ENCODE measurements at places on chromosomes 2 and 18.

GRCh38 chr2:11411768-11412448, 54.1 kb downstream of the E2F6 start:
- no peak for DNase-seq

GRCh38 chr2:131567891-131568290, 40.2 kb downstream of the CCDC74A start:
- no peak for DNase-seq

DNA sequence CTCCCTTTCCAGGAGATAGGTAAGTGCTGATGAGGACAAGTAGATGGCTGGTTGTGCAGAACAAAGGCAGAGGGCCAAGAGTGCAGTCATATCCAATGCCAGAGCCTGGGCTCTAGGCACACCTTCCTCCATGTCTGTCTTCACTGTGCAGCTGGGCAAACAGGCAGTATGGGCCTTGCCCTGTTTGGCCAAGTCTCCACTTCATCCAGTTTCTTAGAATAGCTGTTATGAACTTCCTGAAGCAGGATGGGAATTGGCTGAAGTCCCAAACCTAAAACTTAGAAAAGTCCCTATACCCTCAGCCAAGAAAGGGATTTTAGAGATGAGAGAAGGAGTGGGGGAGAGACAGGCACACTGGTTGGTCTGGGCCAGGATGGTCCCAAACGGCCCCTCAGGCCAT, 37.5 kb upstream of the CYP26B1 start:
- DNase-seq, result no peak

DNA sequence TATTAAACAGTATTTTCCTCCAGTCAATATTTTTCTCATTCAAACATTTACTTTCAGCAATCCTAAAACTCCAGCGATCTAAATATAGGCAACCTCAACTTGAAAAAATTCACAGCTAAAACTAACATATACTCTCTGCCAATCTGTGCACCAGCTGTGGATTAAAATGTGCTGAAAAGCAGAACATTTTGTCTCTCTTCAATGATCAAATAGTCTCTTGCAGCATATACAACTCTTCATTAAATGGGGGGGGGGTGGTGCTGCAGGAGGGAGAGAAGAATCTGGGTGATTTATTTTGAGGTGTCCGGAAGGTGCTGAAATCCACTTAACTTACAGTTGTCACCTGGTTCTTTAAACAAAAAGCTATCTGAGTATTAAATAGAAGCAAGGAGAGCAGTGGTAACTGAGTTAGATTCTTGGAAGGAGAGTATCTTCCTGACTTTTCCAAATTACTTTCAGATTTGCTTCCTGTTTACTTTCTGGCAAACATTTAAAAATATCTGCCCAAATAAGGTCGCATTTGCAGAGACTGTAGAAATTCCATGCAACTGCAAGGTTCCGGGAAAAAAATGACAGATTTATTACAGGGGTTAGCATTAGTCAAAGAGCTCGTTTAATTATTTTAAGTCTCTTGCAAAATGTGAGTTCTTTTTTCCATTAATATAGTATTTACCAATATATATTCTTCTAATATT, 904.7 kb upstream of the ACVR2A start:
- DNase-seq, result no peak

DNA sequence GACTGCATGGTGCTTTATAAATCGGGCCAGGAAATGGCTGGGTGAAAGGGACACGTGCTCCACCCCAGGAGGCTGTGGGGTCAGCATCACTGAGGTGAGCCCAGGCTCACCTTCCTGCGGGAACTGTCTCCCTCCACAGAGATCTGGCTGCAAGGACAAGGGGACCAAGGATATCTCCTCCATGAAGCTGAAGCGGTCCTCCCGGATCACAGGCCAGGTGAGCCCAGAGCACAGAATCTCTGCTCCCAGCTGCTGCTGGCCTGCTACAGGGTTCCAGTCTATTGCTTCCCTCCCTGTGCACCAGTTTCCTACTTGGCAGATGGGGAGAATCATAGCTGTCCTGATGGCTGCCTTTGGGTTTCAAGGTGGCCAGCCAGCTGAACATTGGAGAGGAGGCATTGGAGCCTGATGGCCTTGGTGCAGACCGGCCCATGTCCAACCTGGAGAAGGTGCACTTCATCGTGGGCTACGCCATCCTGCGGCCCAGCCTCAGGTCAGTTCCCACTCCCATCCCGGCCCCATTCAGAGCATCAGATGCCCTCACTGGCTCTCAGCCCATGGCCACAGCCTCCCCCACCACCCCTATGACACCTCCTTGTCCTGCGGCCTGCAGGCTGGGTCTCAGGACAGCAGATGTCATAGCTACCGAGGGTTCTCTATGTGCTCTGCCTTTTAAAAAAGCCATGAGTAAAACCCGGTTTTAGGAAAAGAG, 33.7 kb upstream of the GPR17 start:
- peak; percentile 17 for DNase-seq

DNA sequence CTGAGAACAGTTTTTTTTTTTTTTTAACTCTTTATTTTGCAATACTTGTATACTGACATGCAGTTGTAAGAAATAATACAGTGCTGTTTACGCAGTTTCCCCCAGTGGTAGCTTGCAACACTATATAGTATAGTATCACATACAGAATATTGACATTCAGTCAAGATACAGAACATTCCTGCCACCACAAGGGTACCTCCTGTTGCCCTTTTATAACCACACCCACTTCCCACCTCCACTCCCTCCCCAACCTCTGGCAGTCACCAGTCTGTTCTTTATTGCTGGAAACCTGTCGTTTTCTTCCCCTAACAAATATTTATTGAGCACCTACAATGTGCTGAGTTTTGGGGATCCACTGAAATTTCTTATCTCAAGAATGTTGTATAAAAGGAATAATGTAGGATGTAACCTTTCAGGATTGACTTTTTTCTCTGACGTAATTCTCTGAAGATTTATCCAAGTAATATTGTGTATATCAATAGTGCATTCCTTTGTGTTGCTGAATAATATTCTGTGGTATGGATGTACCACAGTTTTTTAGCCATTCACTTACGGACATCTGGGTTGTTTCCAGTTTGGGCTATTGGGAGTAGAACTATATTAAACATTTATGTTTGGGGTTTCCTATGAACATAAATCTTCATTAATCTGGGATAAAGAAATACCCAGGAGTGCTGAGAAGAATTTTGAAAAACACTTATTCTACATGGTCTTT, 51.4 kb upstream of the EML6 start:
- no peak for DNase-seq

DNA sequence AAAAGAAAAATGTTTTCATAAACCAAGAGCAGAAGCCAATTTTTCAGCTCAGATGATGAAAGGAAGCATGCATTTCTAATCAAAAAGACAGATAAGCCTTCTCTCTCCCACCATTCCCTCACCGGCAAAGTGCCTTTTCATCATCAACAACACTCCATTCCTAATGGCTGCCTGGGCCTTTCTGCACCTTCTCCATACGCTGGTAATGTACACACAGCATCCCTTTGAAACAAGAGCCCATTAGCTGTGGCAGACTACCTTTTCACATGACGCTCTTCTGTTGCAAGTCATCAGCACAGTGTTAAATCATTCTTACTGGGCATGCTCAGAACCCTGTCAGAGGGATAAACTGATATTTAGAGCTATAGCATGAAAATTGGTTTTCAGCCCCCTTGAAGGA, 408.9 kb downstream of the MEIS1 start:
- DNase-seq, result no peak

DNA sequence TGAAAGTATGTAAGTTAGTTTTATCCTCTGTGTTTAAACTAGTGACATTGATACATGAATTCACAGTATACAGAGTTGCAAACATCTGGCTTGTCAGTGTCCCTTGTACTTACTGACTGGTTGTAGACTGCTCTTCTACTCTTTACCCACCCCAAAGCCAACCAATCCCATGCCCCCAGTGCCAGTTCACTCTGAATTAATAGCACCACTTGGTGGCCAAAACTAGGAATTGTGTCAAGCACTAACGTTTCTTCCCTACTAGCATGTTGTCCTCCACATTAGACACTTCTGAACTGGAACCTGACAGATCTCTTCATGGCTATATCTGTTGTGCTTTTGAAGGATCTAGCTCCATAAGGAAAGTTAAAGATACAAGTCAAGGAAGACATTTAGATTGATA, 27.2 kb upstream of the OTX1 start:
- no peak for DNase-seq

DNA sequence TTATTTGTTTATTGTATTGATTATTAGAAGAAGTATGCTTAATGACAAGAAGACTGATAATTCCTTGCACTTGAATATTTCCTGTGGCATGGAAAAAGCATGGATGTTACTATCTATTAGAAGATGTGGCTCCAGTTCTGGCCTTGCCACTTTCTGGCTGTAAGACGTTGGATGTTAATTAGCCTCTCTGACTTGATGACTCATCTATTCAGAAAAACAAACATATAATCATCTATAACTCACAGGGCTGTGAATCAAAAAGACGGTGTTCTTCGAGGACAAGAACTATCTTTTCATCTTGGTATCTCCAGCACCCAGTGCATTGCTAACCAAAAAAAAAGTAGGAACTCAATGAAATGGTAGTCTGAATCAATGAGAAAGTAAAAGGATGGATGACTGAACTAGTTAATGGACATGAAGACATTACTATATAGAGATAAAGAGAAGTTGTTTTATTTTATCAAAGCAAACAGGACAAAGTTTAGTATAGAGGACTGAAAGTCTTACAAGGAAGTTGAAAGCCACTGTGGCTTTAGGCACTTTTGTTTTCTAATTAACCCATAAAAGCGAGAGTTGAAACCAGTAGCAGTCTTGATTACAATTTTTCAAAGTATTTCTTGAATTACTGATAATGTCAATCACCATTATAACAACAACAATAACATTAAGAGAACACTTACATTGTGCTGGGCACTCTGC, 145.3 kb downstream of the RND3 start:
- no peak for DNase-seq

DNA sequence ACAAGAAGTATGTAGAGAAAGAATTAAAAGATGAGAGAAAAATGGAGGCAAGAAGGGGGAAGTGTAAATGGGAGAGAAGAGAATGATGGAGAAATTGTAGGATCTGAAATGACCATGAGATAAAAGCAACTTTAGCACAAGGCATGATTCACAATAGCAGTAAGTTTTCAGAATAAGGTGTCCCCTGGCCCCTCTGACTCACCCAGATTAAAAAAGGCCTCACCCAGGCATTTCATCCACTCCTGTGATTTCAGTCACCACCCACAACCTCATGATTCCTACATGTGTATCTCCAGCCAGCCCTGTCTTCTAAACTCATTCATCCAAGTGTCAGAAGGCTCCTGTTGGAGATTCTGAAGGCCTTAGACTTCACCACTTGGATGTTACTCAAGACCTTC, 56.6 kb downstream of the SP100 start:
- peak; percentile 60 for DNase-seq

GRCh38 chr2:38835990-38836389, 39.7 kb downstream of the DHX57 start:
- DNase-seq, result no peak

DNA sequence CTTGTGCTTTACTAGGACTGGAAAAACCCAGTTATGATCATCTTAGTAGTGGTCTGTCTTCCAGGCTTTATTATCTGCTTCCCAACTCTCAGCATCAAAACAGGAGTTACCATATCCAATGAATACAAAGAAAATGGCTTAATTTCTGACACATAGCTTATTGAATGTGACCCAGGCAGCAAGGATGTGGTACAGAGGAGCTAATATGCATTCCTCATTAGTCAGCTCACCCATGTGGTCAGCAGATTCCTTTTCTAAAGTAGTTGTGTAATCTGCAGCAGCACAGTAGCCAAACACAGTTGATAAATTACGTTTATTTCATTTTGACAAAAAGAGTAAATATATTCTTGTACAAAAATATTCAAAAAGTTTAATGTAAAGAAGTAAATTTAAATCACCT, 43.6 kb downstream of the TSPYL6 start:
- DNase-seq, result no peak

- DNase-seq, result no peak
These were observed 35.0 kb downstream of the WDSUB1 start for GRCh38 chr2:159251296-159252173.

- DNase-seq, result no peak
These were observed 159.1 kb upstream of the LHCGR start for GRCh38 chr2:48914477-48915089.

GRCh38 chr18:22551536-22552151, 133.9 kb upstream of the CTAGE1 start:
- no peak for DNase-seq

GRCh38 chr2:239322416-239323086, 78.3 kb downstream of the HDAC4 start:
- DNase-seq, result peak; percentile 64

DNA sequence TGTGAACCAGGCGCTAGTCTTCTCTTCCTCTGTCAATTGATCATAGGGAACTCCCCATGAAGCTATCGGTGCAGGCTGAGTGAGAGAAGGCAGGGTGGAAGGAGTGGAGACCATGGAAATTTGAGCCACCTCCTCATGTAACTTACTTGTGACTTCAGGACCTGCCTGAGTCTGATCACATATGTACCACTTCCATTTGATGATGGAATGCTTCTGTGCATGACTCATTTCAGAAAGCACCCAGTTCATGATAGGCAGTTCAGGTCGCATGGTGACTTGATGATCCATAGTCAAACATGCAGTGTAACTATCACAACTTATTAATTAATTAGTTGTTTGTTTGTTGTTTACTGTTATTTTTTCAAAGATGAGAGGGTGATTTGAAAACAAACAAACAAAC, 1296.7 kb downstream of the SUCLG1 start:
- DNase-seq, result no peak

DNA sequence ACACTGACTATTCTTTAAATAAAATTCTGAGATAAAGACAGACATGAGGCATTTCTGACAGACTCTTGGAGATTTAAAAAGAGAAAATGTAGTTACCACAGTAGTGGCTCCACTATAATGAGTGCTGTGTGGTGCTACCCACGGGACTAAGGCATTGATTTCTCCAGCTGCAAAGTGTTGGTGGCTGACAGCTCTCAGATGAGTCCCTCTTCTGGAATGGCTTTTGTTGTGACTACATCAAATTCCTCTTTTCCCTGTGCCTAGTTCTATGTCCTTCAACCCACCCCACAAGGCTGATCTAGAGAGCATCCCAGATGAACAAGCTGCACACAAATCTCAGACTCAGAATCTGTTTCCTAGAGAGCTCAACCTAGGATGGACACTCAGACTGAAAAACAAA, 884.8 kb upstream of the ZEB2 start:
- no peak for DNase-seq

- no peak for DNase-seq
These were observed 816.8 kb upstream of the CRIM1 start for GRCh38 chr2:35538796-35539195.

GRCh38 chr2:70948337-70949003, 12.8 kb downstream of the ATP6V1B1 start:
- DNase-seq, result peak; percentile 87

GRCh38 chr2:195318440-195319111, 338.4 kb upstream of the SLC39A10 start:
- no peak for DNase-seq

- DNase-seq, result no peak
These were observed 213.0 kb upstream of the TMEFF2 start for GRCh38 chr2:192407692-192408091.

DNA sequence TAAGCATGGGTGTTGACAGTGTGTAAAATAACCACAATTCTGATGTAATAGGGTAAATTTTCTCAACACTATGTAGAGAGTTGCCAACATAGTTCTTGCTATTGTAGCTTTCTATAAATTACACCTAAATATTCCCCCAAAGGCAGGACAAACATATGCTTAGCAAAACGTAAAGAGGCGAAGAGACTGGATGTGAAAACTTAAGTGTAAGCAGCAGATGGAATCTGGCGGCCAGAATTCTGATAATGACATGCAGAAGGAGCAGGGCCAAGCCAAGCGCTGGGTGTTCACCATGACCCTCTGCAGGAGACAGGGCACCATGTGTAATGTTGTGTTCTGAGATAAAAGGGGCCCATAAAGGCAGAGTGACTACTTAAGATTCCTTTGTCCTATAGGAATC, 105.2 kb upstream of the ZNF521 start:
- DNase-seq, result no peak

GRCh38 chr18:3151399-3152264, 68.1 kb downstream of the MYOM1 start:
- no peak for DNase-seq
